Right lobe of liver (tissue), 6 donors: ENCODE measurements at places on chromosomes 12 and 14.

GRCh38 chr14:103879570-103880347, 32.4 kb upstream of the PPP1R13B start:
- DNase-seq: peak; percentile 93

DNA sequence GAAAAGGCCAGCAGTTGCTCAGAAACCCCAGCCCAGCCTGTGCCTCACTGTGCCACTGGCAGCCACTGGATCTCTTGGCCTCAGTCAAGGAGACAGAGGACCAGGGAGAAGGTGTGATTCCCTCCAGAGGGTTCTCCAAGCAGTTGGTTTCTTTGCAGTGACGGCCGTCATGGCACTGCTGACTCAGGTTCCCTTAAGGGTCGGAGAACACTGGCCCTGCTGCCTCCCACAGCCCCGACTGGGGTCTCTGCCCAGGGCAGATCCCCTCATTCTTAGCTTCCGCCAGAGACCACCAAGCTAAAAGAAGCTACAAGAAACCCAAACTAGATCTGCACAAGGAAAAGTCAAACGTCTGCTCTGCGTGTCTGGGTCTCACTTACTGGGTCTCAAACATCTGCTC, 16.4 kb downstream of the TSPAN11 start:
- no peak for DNase-seq

GRCh38 chr12:3421191-3421978, 69.6 kb upstream of the PRMT8 start:
- DNase-seq: no peak

GRCh38 chr12:119949594-119949993, 39.4 kb upstream of the BICDL1 start:
- DNase-seq: no peak

- DNase-seq: no peak
Observed at GRCh38 chr14:84312551-84312950, 1217.4 kb upstream of the FLRT2 start.

DNA sequence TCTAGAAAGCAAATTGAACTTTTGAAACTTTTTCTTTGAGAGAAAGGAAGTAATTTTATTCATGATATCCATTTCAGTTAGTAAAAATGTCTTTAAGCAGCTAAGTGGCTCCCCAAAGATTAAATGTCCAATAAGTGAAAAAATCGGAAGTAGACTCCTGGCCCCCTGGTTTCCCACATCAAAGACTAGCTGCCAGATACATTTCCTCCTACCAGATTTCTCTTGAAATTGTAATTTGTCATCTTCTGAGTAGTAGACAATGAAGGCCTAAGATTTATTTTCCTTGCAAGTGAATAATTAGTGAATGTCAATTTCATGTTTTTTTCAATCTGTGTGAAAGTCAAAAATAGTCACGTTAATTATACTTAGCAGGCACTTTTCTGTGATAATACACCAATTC, 321.9 kb downstream of the SYT1 start:
- DNase-seq: no peak

GRCh38 chr12:52245259-52245961, 12.4 kb downstream of the KRT7 start:
- DNase-seq: no peak

DNA sequence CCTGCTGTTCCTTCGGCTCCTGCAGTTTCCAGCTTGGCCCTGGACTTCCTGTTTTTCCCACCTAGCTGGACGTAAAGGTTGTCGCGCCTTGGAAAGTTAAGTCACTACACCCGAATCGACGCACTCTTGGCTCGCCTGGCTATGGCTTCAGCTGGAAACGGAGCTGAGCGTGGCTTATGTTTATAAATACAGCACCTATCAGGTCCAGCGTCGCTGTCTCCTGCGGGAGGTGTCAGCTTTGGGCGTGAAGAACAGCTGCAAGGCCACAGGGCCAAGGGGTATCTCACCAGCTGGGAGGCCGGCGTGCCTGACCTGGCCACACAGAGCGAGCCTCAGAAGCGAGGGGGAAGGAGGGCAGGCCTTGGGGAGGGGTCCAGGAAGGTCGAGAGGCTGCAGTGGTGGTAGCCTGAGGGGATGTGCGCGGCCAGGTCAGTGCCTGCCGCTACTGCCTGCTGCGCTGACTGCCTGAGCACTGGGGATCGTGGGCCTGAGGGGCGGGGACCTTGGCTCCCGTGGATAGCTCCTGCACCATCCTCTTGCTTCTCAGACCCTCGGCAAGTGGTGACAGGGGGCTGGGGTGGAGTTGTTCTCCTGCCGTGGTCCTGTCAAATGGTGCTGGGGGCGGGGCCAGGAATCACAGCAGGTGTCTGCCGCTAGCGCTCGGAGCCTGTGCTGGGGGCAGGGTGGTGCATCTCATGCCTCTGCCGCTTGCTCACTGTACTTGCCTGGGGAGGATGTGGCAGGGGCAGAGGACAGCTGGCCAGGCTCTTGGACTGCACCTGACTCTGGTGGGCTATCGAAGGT, 12.5 kb downstream of the PACS2 start:
- no peak for DNase-seq
